ENCODE measurements at places on chromosomes 5 and 9. TPM values are rescaled to one million over a fixed set of nuclear protein-coding genes. Genes with fewer than 3 reads are reported as not detected.

Gene CACNA1B
- total RNA-seq = not detected

Gene PCDHGA7
- total RNA-seq = 1.1 TPM

Gene IL13
- total RNA-seq = 1.1 TPM

Gene RAD23B
- 123 TPM for total RNA-seq

Gene CERCAM
- 25.7 TPM for total RNA-seq

Gene CATSPER3
- 0.46 TPM for total RNA-seq

Gene CLINT1
- total RNA-seq = 83.9 TPM

Gene ZNF366
- total RNA-seq = 25.2 TPM

Gene PCDHA11
- total RNA-seq = 0.36 TPM

Gene LRRC14B
- total RNA-seq = not detected

Gene UGT3A1
- total RNA-seq = not detected

Gene GMCL2
- total RNA-seq = not detected

Gene DBH
- not detected for total RNA-seq

DNA sequence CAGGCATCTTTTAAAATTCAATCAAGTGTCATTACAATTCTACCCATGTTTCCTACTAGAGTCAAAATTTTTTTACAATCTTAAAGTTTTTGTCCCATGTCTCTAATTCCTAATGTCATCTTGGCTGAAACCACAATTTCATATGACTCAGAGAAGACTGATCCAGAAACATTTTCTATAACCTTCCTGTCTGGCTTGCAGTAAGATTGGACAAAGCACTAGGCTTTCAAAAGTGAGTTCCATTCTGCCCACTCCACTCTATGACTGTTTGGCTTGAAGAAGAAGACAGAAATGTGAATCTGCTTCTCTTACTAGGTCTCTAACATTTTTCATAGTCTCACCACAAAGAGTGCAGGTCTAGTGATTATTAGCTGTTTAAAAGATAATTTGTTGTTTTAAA is 88.8 kb downstream of the NR3C1 start:
- DNase-seq = no peak

GRCh38 chr9:3608011-3608410 is 82.2 kb upstream of the RFX3 start:
- no peak for DNase-seq

- no peak for DNase-seq
Observed at GRCh38 chr5:149212198-149212951, 59.3 kb upstream of the AFAP1L1 start.

DNA sequence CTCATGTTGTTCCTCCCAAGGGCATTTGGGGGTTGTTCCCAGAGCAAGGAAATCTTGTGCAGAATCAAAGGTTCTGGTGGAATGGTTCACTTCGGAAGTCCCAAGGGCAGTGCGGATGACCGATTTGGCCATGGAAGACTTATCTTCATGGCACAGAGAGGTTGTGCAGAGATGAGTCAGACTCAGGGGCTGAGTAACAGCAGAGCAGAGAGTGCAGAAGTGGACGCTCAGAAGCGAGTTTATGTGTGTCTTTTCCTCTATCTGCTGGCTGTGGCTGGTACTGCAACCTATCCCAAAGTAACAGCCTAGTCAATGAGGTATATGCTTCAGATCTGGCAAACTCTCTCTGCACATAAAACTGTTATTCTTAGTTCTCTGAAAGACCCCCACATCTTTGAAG is 118.1 kb downstream of the DPYSL3 start:
- DNase-seq = peak; percentile 34

GRCh38 chr5:45093377-45093776 is 284.6 kb downstream of the MRPS30 start:
- DNase-seq = no peak

DNA sequence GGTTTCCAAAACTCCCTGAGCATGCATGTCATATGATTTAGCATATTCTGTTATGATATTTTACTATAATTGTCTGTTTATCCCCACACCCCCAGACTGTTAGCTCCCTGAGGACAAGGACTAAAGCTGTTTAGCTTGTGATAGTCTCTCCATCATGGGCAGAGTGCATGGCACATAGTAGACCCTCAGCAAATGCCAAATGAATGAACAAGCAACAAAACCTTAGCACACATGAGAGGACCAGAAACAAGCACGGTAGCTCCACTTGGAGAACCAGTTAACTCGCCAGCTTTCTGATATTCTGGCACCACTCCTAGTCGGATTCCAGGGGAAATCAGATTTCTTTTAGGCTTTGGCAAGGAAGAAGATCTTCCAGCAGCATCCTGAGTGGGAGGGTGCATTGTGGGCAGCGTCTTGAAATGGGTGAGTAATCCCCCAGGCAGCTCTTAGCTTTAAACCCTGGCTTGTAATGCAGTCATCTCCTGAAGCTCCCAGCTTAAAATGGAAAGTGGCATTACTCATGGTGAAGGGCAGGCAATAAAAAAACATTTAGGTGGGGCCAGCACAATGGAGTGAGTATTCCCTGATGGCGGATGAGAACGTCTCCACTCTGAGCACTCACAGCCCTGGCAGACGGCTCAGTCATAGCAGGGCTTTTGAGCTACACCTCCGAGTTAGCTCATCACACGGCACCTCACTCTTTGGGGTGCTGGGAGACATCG is 41.1 kb downstream of the FGF1 start:
- peak; percentile 38 for DNase-seq

GRCh38 chr9:14279671-14280070 is 34.3 kb downstream of the NFIB start:
- no peak for DNase-seq

GRCh38 chr5:27402828-27403227 is 364.4 kb upstream of the CDH9 start:
- DNase-seq = no peak

DNA sequence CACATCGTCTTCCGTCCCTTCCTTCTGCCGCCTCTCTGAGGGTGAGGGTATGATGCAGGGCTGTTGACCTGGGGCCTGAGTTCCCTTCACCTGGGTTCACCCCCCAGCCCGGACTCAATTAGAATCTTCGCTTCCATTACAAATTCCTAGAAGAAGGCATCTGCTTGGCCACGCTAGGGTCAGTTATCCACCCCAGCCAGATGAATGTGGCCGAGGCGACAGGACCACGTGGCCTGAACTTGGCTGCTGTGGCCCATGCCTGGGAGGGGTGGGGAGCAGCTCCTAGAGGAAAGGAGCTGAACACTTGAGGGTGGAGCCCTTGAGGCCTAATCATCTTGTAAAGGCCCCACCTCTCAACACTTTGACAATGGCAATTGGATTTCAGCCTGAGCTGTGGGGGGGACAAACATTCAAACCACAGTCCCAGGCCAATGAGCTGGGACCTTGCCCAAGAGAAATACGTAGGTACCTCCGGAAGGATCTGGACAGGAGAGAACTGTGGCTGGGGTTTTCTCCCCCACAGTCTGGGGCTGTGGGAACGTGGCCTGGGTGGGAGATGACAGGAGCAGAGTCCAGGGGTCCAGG is 90.6 kb upstream of the ADAMTS2 start:
- DNase-seq = no peak

DNA sequence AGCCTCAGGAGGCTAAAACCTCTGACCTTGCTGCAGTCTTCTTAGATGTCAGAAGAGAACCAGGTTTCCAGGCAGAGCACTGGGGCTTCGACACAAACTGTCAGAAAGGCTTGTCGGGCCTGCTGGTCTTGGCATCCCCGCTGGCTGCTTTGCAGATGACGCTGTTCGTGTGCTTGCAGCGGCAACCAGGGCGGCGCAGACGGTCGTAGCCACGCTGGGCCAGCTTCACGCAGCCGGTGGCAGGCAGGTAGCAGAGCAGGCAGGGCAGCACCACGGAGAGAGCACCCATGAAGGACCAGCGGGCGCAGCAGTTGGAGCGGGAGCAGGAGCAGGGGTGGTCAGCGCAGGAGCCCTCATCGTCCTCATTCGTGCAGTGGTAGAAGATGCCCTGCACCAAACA is 10.7 kb downstream of the SPRY4 start:
- no peak for DNase-seq

DNA sequence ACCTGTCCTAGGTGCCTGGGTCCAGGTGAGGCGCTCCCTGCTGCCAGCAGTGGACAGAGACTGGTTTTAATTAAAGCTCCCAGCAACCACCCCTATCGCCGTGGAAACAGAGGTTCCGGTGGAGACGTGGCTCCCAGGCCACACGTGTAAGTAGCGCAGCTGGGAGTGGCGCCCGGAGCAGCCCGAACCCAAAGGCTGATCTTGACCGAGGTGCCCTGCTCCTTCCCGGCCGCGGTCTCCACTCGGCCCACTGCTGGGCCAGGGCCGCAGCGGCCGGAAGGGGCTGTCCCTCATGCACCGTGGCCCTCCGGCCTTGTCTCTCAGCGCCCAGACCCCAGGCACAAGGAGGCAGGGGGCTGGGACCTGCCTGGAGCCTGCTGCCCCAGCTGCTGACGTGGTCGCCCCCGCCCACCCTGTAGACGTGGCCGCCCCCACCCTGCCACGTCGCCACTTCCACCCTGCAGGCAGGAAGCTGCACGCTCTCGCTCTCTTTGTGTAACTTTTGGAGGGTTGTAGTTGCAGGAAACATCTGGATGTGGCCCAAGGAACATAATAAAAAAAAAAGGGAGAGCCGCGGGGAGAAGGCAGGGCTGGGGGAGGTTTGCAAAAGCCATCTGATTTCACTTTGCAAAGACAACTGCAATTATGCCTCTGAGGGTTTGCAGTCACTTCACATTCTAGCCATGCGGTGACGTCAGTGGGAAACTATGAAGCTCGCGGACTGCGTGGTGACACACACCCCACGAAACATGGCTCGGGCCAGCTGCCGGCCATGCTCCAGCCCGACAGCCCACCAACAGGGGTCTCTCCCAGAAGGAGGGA is 129.9 kb downstream of the RXRA start:
- peak; percentile 70 for DNase-seq

GRCh38 chr9:137441289-137441934 is at the start of gene ENTPD8:
ENTPD8 (minus strand) TSS chr9:137441357; CDS start chr9:137438285, 3,072 bp downstream.
- no peak for DNase-seq

- no peak for DNase-seq
Observed at GRCh38 chr9:127520941-127521918, 69.9 kb downstream of the LRSAM1 start.

DNA sequence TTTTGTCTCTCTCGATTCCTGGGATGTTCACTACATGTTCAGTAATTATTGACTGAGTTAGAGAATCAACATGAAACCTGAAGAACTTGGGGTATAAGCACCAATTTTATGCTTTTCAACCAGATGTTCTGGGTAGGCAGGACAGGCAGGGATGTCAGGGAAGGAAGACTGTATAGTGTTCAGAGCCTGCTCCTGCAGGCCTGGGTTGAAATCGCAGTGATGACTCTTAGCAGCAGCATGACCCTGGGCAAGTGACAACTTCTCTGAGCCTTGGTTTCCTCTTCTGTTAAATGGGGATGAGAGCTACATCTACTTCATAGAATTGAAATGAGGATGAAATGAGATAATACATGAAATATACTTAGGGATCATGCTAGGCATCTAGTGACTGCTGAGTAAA is 29.7 kb upstream of the PANK3 start:
- no peak for DNase-seq

- no peak for DNase-seq
Observed at GRCh38 chr9:9319007-9319406, 1293.8 kb downstream of the PTPRD start.

DNA sequence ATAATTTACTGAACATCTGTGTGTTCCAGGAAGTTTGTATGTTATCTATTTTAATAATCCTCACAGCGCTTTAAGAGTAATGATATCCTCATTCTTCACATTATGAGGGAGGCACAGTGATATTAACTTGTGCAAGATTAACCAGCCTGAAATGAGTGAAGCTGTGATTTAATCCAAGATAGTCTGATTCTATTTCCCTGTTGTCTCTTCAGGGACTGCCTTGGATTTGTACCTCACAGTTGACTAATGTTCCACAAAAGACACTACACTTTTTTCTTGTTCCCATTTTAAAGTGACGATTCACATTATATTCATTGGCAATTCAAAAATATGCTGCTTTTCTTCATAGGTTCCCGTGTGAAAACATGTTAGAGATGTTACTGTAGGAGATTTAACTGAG is 125.3 kb upstream of the GNA14 start:
- no peak for DNase-seq

- no peak for DNase-seq
Observed at GRCh38 chr9:108477529-108478006, 378.2 kb downstream of the ACTL7B start.

DNA sequence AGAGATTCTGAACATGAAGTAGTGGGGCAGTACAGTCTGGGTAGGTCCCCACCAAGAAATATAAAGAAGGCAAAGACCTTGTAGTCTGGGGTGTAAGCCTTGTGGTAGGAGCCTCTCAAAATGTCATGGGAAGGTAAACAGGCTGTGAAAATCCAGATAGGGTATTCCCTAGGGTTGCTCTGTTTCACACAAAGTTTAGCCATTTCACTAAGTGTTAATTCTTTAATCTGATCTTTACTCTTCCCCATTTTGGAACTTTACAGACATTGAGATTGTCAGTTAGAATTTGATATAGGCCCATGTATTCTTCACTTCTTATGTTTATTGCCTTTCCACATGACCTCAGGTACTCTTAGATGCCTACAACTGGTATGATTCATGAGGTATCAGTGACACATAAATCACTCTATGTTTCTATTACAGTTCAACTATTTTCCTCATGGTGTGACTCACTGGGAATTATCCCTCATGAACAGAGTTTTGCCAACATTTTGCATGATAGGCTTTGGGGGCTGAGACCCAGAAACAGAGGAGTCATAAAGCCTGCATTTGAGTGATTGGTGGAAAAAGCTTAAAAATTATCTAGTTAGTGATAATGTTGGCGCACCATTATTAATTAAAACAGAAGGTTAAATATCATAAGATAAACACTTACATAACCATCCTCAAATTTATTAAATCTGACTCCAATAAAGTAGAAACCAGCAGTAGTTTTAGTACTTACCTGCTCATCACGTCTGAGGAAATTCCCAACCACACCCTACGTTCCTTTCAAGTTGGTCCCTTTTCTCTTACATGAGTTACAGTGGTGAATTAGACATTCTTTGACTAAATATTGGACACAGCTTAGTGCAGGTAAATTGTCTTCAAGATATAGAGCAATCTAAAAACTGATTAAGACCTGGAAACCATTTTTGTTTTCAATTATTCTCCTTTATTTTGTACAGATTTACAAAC is 399.8 kb upstream of the MEF2C start:
- no peak for DNase-seq

GRCh38 chr9:134914501-134914834 is 3.2 kb downstream of the FCN1 start:
- DNase-seq = no peak

GRCh38 chr9:137488327-137488653 is 29.2 kb upstream of the NSMF start:
- no peak for DNase-seq

Measured in omental fat pad (tissue), 4 donors.